T-helper 9 cell (primary cell): ENCODE measurements at places on chromosomes 2 and 18.

DNA sequence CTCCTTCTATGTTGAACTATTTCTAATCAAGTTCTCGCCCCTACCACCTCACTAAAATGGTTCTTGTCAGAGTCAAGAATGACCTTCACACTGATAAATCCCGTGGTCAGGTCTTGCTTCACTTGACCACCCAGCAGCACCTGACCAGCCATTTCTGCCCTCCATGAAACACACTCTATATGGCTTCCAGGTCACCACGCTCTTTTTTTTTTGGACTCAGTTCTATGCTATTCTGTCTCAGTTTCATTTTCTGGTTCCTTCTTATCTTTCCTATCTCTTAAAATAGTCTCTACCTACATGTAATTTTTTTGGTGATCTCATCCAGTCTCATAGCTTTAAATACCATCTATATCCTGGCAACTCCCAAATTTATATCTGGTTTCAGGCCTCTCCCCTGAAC is 11.4 kb downstream of the EIF2AK3 start:
- no peak for DNase-seq

GRCh38 chr2:112958428-112959108 is 19.2 kb upstream of the IL36G start:
- DNase-seq: peak; percentile 3

DNA sequence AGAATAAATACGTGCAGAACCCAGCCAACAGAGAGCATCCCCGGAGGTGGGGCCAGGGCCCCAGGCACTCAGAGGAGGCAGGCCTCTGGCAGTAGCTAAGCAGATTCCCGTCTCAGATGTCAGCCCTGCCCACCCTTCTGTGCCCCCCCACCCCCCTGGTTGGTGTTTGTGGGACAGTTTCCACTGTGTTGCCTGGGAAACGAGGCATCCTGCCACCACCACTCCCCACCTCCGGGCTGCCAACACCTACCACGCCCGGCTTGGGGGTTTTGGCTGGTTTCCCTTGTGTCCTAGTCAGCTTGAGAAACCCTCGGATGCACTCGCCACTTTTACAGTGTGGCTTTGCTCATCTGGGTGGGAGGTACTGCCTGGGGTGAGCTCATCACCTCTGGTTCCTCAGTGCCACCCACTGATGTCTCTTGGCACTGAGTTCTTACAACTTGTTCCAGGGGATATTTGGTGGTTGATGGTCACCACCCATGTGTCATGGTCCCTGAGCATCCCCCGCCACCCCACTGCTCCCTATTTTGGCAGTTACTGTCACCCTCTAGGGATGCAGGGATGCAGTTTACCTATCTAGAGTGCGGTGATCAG is 72.4 kb upstream of the YWHAQ start:
- peak; percentile 82 for DNase-seq

GRCh38 chr18:78156466-78156865 is 823.2 kb upstream of the SALL3 start:
- DNase-seq: no peak

GRCh38 chr2:213846856-213847255 is 562.6 kb downstream of the SPAG16 start:
- DNase-seq: no peak

GRCh38 chr2:44120428-44120827 is 48.2 kb upstream of the PPM1B start:
- DNase-seq: no peak

- no peak for DNase-seq
These were observed 251.2 kb upstream of the RAB6C start for GRCh38 chr2:129728035-129728972.

DNA sequence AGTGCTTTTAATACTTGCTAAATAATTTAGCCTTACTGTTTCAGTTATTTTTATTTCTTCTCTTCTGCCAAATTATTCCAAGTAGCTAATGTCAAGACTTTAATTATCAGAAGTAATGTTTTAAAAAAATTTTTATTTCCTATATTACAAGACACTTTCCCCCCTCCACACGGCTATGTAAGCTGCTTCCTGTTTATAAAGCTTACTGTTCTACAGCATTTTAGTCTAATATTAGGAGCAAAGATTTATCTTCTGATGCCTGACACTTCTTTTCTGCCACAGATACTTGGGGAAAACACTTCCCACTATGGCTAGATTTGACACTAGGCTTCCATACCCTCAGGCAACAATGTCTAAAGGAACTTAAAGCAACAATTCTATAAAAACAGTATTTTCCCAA is 62.3 kb downstream of the ROCK1 start:
- DNase-seq: no peak

GRCh38 chr2:207330912-207331311 is 165.2 kb upstream of the KLF7 start:
- DNase-seq: no peak

- DNase-seq: no peak
These were observed 255.2 kb downstream of the LPIN1 start for GRCh38 chr2:12001621-12002020.

DNA sequence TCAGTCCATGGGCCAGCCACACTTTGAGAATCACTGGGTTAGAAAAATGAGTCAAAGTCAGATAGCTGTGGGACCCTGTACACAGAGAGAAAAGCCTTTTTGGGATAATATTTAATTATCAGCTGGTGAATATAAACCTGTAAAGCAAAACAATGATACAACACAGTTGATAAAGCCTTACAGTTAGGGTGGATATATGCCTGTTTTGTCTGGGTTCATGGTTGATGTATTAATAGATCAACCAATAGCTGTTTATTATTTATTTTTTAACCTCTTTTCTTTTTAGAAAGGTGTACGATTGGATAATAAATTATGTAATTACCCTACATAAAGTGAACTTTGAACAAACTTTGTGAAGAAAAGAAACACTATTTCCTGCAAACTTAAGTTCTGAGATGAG is 145.6 kb downstream of the TDRD15 start:
- no peak for DNase-seq

GRCh38 chr18:41752826-41753225 is 202.2 kb upstream of the PIK3C3 start:
- DNase-seq: no peak

DNA sequence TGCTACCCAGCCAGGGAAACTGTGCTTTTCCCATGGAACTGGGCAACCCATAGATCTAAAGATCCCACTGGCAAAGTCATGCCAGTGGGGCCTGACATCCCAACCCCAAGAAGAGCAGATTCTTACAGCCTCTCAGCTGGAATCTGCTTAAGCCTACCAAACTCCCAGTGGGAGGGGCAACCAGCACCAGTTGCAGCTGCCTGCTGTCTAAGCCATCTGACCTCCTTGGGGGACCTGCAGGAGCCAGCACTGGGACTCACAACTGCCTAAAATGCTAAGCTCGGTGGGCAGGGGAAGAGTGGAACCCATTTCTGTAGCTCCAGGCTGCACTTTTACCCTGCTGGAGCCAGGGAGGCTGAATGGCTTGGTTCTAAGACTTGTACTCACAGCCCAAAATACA is 770.7 kb upstream of the SLC8A1 start:
- DNase-seq: no peak

DNA sequence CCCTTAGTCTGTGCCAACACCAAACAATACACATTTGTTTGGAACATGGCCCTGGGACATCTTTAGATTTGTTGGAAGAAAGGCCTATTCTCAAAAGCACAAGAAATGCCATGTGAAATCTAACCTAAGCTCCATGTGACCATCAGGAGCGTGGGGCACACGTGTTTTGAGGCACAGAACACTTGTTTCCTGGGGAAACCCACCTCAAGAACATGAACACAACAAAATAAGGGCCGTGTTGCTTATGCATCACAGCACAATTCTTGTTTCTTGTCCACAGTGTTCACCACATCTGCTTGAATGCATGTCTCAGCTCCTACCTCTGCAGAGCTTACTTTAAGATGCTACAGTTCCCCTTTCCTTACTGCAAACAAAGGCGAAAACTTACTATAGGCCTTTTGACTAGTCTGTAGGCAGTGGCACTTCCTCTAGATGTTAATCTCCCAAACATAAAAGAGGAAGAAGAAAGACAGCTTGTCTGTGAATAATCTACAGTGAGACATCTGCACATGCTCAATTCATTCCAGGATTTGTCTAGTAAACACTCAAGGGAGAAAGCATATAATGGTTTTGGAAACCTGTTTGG is 165.0 kb downstream of the ANKRD44 start:
- DNase-seq: no peak

DNA sequence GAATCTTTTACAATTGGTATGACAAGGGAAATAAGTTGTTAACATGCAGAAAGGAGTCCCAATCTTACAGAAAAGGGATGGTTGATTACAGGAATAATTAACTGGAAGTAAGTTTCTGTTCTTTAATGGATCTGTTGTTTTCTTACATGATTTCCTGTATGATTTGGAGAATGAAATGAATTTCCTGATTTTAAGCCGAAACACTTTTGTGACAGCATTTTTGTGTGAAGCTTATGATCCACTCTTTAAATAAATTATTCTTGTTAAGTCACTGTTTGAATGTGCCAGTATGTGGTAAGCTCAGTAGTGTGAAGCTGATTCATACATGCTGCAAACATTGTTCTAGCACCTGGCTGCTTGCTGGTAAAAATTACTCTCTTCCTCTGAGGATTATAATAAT is 516.2 kb downstream of the DCDC2C start:
- no peak for DNase-seq

GRCh38 chr2:128736689-128737545 is 418.2 kb upstream of the HS6ST1 start:
- DNase-seq: peak; percentile 23

GRCh38 chr2:11621410-11621809 is 48.6 kb downstream of the NTSR2 start:
- no peak for DNase-seq

DNA sequence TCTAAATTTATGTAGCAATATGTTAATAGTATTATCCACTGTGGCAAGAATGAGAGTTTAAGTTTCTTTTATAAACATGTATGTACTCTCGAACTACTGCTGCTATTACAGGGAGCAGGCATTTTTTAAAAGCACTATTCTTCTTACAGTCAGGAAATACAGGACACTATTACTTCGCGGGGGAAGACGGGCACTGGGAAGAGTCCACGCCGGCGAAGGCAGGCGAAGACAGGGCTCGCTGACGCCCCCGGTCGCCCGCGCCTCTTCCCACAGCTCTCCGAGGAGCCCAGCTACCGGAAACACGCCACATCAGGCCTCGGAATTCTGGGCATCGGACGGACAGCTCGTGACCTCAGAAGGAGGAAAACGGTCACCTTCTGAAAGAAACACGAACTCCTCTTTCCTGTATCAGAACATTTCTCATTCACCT is 90.2 kb downstream of the FAM161A start:
- no peak for DNase-seq

DNA sequence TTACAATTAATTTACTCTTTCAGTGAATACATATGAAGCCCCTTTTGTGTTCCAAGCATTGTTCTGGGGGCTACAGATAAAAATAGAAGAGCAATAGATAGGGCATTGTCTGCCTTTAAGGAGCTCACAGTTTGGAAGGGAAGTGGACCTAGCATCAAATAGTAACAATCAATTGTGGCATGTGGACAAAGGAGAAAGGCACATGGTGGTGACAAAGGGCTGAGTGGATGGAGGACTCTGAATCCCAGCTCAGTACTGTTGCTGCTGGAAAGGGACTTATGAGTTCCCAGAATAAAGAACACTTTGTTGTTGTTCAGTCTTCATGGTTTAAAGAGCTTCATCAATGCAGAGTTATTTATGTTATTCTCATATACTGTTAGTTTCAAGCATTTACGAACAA is 217.7 kb downstream of the HRH4 start:
- no peak for DNase-seq

GRCh38 chr18:48000701-48001100 is 70.2 kb upstream of the SMAD2 start:
- no peak for DNase-seq

GRCh38 chr2:169080250-169081069 is 11.1 kb downstream of the DHRS9 start:
- DNase-seq: no peak

DNA sequence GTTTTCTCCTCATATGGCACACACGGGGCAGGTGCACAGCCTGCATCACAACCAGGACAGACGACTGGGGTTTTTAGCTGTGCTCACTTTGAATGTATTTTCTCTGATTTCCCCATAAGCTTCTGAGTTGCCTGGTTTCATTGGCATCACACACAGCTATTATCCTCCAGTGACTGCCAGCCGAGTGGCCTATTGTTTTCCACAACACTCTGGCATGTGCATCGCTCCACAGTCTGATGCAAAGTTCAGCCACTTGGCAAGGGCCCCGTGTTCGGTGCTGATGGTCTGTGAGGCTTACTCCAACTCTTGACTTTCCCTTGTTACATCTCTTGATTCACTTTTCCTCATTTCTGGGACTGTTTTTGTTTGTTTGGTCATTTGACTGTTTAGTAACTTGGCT is 593.1 kb downstream of the CBLN2 start:
- no peak for DNase-seq

DNA sequence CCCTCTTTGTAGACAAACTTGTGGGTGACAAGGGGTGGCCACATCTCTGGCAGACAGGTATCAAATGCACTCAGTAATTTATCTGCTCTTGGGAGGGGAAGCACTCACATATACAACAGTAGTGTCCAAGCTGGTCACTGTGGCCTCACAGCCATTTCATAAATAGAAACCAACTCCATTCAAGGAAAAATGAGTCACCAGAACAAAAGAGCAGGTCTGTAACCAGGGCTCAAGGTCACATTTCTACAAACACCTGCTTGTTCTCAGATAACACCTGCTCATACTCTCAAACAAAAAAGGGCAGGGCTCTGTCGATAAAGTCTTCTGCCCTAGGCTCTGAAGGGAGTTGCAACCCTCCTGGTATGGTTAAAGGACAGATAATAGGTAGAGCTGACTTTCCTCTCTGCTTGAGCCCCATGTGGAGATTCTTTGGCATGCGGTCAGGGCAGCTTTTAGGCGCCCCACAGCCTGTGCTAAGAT is 459.0 kb downstream of the BCL11A start:
- DNase-seq: no peak

- no peak for DNase-seq
These were observed 6.8 kb upstream of the LAMA3 start for GRCh38 chr18:23682472-23682871.

- no peak for DNase-seq
These were observed 103.6 kb downstream of the CDK15 start for GRCh38 chr2:201909961-201910361.

DNA sequence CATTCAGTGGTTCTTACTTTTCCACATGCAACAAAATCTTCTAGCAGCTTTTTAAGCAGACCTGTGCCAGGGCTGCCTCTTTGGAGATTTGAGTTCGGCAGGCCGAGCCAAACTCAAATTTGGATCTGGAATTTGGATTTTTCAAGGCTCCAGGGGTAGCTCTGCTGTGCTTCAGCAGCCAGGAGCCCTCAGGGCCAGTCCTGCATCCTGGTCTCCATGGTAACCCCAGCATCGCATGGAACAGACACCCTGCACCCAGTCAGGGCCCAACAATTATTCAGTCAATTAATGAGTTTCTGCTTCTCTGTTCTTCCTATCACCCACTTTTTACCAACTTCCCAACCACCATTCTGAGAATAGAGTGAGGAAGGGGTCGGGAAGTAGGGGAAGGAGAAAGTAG is 30.0 kb downstream of the EN1 start:
- no peak for DNase-seq
